ENCODE measurements at places on chromosomes 3 and 15.
A peak's percentile ranks its signal among the peaks of the same experiment; 100 is the strongest.

DNA sequence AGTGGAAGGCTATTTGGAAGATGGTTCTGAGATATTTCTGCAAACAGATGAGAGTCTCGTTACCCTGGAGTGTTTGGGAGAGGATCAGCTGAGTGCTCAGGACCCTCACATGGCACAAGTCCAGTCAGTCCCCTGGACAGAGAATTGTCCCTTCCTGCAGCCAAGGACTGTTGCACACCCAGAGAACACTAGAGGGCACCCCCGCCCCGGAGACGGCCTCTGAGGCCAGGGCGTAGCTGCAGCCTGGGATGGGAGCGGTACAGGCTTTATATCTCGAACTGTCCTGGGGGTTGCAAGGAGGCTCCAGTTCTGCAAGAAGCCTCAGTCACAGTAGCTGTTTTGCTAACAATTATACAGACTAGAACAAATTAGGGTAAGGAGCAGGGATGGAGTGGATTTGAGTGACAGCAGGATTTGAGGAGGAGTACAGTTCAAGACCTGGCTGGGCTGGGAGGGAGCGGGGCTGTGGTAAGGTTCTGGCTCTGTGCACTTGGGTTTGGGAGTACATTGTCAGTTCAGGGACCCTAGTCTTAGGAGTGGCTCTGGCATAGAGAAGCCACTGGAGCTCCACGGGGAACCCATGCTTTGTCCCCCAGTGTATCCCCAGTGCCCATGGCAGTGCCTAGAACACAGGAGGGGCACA is 67.6 kb upstream of the HACD2 start:
- DNase-seq = peak; percentile 68

DNA sequence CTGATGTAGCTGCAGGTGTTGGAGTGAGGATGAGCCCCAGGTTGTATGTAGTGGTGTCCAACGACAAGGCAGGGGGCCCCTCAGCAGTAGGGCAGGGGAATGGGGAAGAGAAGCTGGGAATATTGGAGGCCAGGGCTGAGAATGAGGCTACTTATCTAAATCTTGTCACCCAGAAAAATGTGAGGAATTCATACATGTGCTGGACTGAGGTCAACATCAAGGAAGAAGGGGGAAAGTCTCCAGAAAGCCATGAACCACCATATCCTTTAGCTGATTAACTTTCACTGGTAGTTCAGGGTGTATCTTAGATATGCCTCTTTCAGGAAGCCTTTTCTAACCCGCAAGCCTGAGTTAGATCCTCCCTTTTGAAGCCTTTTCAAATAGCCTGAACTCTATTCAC is 22.6 kb upstream of the FSTL1 start:
- no peak for DNase-seq

DNA sequence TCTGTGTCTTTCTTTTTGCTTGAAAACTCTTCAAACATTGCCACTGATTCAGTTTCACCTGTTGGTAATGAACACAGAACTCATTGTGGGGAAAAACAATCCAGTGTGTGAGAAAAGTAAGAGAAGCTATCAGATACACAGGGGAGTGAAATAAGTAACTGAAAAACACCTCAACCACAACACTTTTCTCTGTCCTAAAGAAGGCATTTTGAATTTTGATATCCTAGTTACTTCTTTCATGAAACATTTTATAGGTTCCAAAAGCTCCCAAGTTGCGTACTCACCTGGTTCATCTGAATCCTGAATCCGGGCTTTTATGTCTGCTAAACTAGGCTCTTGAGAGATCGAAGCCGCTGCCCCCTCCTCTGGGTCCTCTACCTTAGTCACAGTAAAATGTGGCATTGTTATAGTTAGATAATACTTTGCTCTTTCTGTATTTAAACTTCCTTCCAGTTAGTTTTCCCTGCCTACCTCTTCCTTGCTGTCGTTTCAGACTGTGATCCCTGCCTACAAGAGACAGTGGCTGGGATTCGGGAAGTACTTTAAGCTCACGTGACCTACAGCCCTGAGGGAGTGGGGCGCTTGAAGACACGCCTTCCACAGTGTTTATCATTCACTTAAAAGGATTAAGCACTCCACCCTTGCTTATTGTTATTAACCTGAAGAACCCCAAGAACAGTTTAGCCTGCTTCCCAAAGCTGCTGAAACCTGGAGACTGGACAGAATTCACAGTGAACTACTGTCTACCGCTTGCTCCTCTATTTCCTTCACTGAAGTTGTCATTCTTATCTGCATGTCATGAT is 19.1 kb downstream of the SLC12A6 start:
- peak; percentile 52 for DNase-seq

GRCh38 chr3:10594915-10595314 is 89.5 kb upstream of the ATP2B2 start:
- DNase-seq = peak; percentile 78

DNA sequence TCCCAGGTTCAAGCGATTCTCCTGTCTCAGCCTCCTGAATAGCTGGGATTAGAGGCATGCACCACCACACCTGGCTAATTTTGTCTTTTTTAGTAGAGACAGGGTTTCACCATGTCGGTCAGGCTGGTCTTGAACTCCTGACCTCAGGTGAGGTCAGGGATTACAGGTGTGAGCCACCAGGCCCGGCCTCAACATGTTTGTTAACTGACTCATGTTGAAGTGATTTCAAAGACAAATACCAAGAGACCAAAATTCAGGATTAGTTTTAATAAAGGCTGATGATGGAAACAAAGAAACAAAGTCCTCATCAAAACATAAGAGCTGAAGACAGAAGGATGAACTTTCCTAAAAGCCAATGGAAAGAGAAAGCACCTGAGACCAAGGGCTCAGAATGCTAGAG is 36.5 kb downstream of the SLC12A6 start:
- no peak for DNase-seq

DNA sequence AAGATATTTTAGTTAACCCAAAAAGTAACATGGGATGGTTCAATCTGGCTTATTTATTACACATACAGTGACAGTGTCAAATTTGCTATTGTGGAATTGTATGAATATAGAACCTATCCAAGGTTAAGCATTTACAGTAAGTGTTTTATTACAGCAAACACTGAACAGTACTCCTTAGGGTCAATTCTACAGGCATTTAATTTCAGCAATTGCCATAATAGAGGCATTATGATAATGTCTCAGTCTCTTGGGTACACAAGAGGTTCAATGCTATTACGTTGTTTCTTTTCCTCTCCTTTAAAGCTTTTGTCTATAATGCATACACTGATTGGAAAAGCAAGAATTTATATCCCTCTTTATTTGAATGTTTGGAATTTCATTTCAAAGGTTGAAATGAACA is 275.7 kb upstream of the NAALADL2 start:
- DNase-seq = no peak

GRCh38 chr3:103609472-103609871 is 1174.7 kb downstream of the ZPLD1 start:
- no peak for DNase-seq

- DNase-seq = peak; percentile 74
Observed at GRCh38 chr3:5304789-5305683, 117.5 kb downstream of the EDEM1 start.

DNA sequence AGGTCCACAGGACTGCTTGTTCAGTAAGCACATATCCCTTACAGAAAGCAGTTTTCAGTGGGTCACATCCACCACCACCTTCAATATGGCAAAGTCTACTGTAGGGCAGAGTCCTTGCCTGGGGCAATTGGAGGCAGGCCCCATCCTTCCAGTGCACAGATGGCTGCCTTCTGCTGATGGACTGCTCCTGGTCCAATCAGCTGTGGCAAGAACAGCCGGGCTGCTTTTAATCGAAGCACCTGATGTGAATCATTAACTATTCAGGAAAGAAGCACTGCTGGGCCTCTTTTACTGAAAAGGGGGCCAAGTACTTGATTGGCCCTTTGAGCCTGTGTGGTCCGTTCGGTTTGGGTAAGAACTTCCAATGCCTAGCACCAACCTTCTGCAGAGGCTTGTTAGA is 24.4 kb downstream of the LARS2 start:
- DNase-seq = no peak

DNA sequence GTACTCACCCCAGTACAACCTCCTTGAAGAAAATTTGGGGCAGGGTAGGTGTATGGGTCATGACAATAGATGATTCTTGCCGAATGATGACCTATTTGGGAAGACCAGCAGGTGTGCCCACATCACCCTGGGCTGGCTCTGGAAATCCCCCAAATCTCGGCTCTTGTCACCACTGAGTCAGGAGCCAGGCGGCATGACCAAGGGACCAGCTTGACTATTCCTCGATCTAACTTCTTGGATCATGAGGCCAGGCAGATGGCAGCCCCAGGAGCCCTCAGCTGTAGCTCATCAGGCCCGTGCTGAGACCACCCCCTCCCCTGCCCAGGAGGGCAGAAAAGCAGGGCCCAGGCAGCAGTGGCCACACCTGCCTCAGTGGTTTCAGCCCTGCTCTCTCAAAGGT is 9.2 kb upstream of the MUC4 start:
- DNase-seq = no peak

GRCh38 chr3:67661089-67661488 is 6.7 kb upstream of the SUCLG2 start:
- no peak for DNase-seq

All from common myeloid progenitor, CD34-positive (primary cell).